ENCODE measurements at places on chromosomes 5 and 9.

DNA sequence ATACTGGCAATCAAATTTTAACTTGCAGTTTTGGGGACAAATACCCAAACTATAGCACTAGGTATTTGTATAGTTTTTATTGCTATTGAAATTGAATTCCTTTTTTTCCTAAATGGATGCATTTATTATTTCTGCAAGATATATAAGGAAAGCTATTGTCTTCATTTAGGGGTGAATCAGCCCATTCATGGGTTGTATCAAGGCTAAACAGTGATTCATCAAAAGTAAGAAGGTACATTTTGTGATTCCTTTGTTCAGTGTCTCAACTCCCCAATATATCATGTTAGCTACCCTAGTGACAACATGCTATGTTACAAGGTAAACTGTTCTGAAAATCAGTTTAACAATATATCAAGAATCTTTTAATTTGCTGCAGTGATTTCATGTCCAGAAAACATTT is 185.7 kb downstream of the PLK2 start:
- no peak for DNase-seq

- no peak for DNase-seq
Observed at GRCh38 chr9:78566948-78567675, 270.2 kb downstream of the PSAT1 start.

GRCh38 chr5:16304846-16305245 is 125.3 kb upstream of the MARCHF11 start:
- DNase-seq: no peak

- DNase-seq: no peak
Observed at GRCh38 chr5:1292846-1293415, 1.9 kb downstream of the TERT start.

GRCh38 chr9:95733741-95734666 is 141.5 kb upstream of the ERCC6L2 start:
- DNase-seq: no peak

- no peak for DNase-seq
Observed at GRCh38 chr5:88288528-88289197, 20.0 kb upstream of the TMEM161B start.

DNA sequence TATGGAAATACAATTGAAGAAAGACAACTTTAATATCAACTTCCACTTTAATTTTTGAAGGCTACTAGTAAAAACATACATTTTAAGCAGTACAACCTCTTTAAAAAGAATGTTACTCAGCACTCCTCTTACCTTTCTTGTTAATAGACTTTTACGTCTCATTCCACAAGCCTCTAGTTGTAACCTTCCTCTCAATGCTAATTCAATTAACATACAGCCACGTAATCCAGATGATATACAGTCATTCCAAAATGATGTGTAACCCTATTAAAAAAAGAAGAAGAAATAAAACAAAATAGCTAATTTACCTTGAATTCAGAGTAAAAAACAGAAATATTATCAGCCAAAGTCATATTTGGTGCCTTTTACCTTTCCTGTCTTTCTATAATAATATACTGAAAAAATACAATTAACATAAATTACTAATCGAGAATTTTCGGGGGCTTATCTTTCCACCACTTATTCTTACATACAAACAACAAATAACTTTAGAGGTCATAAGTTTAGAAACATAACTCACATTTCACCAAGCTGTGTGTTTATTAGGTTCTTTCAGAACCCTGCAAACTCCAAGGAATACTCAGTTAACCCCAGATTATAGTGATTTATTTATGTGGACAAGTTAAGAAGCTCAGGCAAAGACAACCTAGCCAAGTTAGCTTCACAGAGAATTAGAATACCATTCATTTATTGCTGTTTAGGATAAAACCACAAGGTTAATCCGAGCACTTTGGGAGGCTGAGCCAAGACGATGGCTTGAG is 30.3 kb downstream of the GOLPH3 start:
- DNase-seq: no peak

All from effector CD4-positive, alpha-beta T cell (primary cell).